ENCODE measurements at places on chromosomes 7 and 10. TPM values are rescaled to one million over a fixed set of nuclear protein-coding genes. Genes with fewer than 3 reads are reported as not detected.
A peak's percentile ranks its signal among the peaks of the same experiment; 100 is the strongest.

AQP1 gene
- 1.4 TPM for total RNA-seq

TUBAL3 gene
- not detected for total RNA-seq

CREB5 gene
- total RNA-seq = 4.6 TPM

INHBA gene
- total RNA-seq = 0.31 TPM

SPDYE8 gene
- total RNA-seq = 0.22 TPM

DNAJC12 gene
- 5.9 TPM for total RNA-seq

EN2 gene
- total RNA-seq = not detected

OR2A14 gene
- total RNA-seq = not detected

DNA sequence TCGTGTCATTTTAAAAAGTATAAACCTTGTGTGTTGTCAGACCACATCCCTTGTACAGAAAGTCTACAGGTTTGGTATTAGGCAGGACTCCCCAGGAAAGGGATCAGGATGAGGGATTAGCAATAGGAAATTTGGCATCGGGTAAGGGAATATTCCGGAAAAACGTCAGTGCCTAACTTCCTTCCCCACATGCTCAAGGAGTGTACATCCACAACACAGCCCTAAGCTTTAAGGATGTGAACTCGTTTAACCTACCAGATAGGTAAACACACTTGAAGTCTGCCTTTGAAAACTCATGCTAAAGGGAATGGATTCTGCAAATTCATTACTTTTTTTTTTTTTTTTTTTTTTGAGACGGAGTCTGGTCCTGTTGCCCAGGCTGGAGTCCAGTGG is 194.9 kb downstream of the SKIDA1 start:
- peaks cover 5% of the 10 kb centered on the region for H3K4me1 ChIP-seq
- no peak for DNase-seq
- H3K36me3 ChIP-seq = no peaks in the 10 kb centered on the region
- no peak overlapping the region for H3K4me3 ChIP-seq
- H3K27me3 ChIP-seq = no peaks in the 10 kb centered on the region
- H3K27ac ChIP-seq = no peak overlapping the region

DNA sequence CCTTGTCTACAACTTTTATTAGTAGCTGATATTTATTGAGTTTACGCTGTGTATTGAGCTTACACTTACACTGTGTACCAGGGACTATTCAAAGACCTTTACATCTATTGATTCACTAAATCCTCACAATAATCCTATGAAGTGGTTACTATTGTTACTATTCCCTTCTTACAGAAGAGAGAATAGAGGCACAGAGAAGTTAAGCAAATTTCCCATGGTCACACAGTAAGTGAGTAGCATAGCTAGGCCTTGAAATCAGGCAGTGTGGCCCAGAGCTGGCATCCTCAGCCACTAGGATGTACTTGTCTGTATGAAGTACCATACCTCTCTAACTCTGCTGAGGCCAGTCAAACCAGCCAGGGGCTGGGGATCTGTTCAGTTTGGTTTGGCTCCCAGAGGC is 7.6 kb downstream of the COL13A1 start:
- no peaks in the 10 kb centered on the region for H3K36me3 ChIP-seq
- H3K4me1 ChIP-seq = no peaks in the 10 kb centered on the region
- peaks cover 54% of the 10 kb centered on the region for H3K27me3 ChIP-seq
- no peak for DNase-seq
- H3K27ac ChIP-seq = no peak overlapping the region
- H3K4me3 ChIP-seq = no peak overlapping the region

DNA sequence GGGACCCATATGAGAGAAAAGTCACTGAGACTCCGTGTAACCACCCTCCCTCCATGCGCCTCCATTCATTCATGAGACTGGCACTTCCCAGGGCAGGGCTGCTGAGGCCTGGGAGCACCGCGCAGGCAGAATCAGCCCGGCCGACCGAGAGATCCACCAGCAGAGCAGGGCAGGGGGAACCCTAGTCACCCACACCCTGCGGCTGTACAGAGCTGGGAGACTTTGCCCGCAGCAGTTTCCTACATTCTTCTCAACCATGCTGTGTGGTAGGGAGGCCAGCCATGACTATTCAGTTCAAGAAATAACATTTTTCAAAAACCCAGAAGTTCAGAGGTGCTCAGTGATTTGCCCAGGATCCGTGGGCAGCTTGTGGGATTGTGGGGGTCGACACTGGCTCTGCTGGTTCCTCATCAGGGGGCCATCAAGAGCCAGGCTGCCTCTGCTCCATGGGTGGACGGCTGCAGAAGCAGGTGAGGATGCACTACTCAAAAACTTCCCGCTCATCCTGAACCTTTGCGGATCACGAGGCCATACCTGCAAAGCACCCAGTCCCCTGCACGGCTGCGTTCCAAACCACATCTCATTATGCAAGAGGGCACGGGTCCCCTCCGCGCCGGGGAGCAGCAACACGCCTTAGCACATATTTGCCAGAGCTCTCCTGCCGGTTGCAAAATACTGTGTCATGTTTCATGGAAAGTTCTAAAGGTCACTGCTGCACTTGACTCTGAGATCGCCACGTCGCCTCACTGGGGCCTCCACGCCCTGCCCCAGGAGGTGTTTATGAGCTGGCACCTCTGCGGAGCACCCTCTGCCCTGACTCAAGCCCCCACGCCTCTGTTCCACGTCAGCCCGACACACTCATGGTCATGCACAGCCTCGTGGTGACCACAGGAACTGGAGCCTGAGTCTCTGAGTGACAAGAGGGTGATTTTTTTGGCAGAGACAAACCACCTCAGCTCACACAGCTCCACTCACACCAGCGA is 132.0 kb downstream of the PRKAG2 start:
- no peak for DNase-seq
- H3K27ac ChIP-seq = no peak overlapping the region
- no peaks in the 10 kb centered on the region for H3K36me3 ChIP-seq
- peaks cover 4% of the 10 kb centered on the region for H3K4me1 ChIP-seq
- peaks cover 13% of the 10 kb centered on the region for H3K27me3 ChIP-seq

GRCh38 chr7:141534757-141535737 is 16.2 kb upstream of the AGK start:
- no peak for DNase-seq
- no peaks in the 10 kb centered on the region for H3K4me1 ChIP-seq
- no peak overlapping the region for H3K4me3 ChIP-seq

DNA sequence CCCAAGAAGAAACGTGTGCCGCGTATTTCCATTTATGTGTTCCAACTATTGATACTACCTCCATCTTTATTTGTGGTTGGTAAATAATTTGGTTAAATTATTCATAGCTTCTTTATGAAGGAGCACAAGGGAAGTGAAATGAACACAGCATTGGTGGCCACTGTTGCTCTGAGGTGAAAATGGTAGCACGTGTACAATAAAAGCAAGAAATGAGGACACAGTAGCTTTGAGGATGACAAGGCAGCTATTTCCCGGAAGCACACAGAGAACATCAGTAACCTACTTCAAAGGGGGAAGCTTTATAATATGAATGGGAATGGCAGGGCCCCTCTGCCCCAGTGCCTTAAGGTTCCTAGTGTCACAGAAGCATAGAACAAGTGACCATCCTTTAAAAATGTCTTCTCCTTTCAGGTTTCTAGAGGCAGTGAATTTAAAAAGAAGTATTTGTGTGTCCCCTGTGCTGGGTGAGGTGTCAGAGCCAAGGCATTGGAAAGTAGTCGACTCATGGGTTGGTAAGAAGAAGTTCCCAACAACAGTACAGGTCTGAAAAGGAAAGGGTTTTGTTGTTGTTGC is 78.8 kb downstream of the SGMS1 start:
- H3K27ac ChIP-seq = peak overlapping the region; percentile 31
- H3K4me1 ChIP-seq = peaks cover 19% of the 10 kb centered on the region
- DNase-seq = no peak
- peaks cover 13% of the 10 kb centered on the region for H3K36me3 ChIP-seq
- H3K4me3 ChIP-seq = no peak overlapping the region

DNA sequence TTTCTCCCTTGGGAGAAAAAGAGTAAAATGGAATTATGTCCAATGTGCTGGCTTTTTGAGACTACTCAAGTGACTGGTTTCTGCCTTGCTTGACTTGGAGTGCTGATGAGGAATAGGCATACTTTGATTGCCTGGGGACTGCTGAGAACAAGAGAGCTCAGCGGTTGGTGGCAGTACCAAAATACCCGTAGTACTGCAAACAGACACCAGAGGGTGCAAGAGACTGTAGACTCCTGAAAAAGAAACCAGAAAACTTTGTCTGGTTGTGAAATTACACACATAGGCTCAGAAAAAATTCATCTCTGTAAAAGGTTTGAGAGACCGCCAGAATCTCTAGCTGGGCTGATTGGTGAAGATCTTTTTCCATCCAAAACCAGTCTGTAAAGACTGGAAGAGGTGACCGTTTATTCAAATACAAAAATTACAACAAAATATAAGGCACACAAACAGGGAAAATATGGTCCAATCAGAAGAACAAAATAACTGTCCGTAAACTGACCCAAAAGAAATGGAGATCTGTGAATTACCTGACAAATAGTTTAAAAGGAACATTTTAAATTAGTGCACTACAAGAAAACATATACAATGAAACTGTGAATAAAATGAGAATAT is 18.5 kb downstream of the BICC1 start:
- no peak overlapping the region for H3K27ac ChIP-seq
- no peak overlapping the region for H3K4me3 ChIP-seq
- H3K27me3 ChIP-seq = no peaks in the 10 kb centered on the region
- peaks cover 3% of the 10 kb centered on the region for H3K36me3 ChIP-seq
- H3K4me1 ChIP-seq = no peaks in the 10 kb centered on the region

DNA sequence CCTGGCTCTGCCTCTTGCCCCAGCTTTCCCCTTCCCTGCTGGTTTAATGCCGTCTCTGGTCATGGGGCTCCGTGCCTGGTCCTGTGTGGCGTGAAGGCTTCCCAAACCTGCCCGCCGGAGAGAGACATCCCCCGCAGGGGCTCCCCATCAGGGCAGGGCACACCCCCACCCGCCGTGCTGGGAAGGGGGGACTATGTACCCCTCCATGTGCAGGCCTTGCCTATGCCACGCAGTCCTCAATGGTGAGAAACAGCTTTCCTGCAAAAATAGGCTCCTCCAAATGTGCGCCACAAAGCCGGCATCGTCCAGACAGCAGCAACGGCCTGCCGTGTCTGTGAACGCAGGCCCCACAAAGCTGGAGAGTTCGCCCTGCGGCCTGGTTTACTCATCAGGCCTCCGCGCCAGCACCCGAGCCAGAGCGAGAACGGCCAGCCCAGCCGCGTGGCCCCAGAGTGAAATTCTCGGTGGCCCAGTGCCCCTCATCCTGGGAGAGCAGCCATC is 313.4 kb downstream of the DNAJB6 start:
- H3K27ac ChIP-seq = no peak overlapping the region
- peaks cover 12% of the 10 kb centered on the region for H3K27me3 ChIP-seq
- H3K36me3 ChIP-seq = no peaks in the 10 kb centered on the region
- H3K4me3 ChIP-seq = no peak overlapping the region
- no peak for DNase-seq
- H3K4me1 ChIP-seq = no peaks in the 10 kb centered on the region

- H3K4me1 ChIP-seq = no peaks in the 10 kb centered on the region
- no peak overlapping the region for H3K4me3 ChIP-seq
- H3K27ac ChIP-seq = no peak overlapping the region
- H3K27me3 ChIP-seq = no peaks in the 10 kb centered on the region
- H3K36me3 ChIP-seq = no peaks in the 10 kb centered on the region
Observed at GRCh38 chr7:1992554-1992953, 240.2 kb downstream of the MAD1L1 start.

- no peak for DNase-seq
- no peak overlapping the region for H3K27ac ChIP-seq
- no peaks in the 10 kb centered on the region for H3K4me1 ChIP-seq
- no peaks in the 10 kb centered on the region for H3K36me3 ChIP-seq
- H3K27me3 ChIP-seq = peaks cover 37% of the 10 kb centered on the region
Observed at GRCh38 chr10:129111922-129112321, 355.1 kb upstream of the MGMT start.

GRCh38 chr10:28137907-28138880 is 139.3 kb upstream of the ODAD2 start:
- peaks cover 27% of the 10 kb centered on the region for H3K36me3 ChIP-seq
- H3K27ac ChIP-seq = no peak overlapping the region
- no peaks in the 10 kb centered on the region for H3K4me1 ChIP-seq
- no peaks in the 10 kb centered on the region for H3K27me3 ChIP-seq

- H3K27me3 ChIP-seq = peaks cover 6% of the 10 kb centered on the region
- H3K4me1 ChIP-seq = peaks cover 6% of the 10 kb centered on the region
- H3K27ac ChIP-seq = no peak overlapping the region
- no peak overlapping the region for H3K4me3 ChIP-seq
Observed at GRCh38 chr7:147415991-147416390, 1174.6 kb upstream of the C7orf33 start.

DNA sequence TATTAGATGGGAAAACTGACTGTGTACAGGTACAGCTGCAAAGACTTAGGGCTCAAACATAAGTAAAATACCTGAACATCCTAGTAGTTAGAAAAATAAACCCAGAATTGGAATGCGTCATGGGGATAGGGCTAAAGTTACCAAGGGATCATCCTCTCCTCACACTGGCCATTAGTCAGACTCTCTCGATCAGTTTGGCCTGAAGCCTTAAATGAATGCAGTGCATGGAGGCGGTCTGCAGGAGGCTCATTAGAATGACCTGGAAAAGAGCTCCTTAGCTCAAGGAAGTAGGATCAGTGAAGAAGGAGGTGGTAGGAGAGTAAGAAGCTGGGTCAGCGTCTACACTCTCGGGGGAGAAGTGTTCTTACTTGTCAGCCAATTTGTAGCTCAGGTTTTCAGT is 35.3 kb downstream of the DENND2A start:
- no peak overlapping the region for H3K4me3 ChIP-seq
- no peak for DNase-seq
- no peak overlapping the region for H3K27ac ChIP-seq
- peaks cover 6% of the 10 kb centered on the region for H3K36me3 ChIP-seq
- H3K27me3 ChIP-seq = no peaks in the 10 kb centered on the region

DNA sequence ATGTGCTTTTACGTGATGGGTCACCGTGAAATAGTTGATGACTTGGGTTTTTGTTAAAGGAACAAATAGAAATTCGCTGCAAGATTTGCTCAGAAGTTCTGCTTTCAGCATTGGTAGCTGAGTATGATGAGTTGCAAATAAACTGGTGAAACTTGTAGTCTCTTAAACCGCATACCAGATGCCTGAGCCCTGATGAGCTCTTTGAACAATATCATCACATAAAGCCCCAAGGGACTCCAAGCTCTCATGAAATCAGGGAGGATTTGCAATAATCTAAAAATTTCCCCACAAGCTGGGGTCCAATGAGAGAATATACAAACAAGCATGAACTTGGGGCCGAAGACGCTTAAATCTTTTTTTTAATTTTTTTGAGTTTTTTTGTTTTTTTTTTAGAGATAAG is 312.4 kb downstream of the CALN1 start:
- peaks cover 2% of the 10 kb centered on the region for H3K4me1 ChIP-seq
- DNase-seq = no peak
- H3K36me3 ChIP-seq = no peaks in the 10 kb centered on the region

- peaks cover 5% of the 10 kb centered on the region for H3K4me1 ChIP-seq
- H3K27me3 ChIP-seq = peaks cover 13% of the 10 kb centered on the region
- no peak overlapping the region for H3K27ac ChIP-seq
- no peak for DNase-seq
Observed at GRCh38 chr10:110348336-110348735, 43.6 kb upstream of the SMNDC1 start.

All from progenitor cell of endocrine pancreas (in vitro differentiated cells).